Stimulated activated CD8-positive, alpha-beta memory T cell treated with anti-CD3 and anti-CD28 coated beads, Interleukin-12 subunit alpha, Interleukin-12 subunit beta, amount 100 ng/mL, for 1 hour (primary cell): ENCODE measurements at places on chromosomes 12 and 14.

GRCh38 chr12:97173688-97174410 is 266.8 kb downstream of the NEDD1 start:
- no peak for DNase-seq

- DNase-seq = no peak
Observed at GRCh38 chr12:13745111-13745860, 236.1 kb downstream of the GRIN2B start.

DNA sequence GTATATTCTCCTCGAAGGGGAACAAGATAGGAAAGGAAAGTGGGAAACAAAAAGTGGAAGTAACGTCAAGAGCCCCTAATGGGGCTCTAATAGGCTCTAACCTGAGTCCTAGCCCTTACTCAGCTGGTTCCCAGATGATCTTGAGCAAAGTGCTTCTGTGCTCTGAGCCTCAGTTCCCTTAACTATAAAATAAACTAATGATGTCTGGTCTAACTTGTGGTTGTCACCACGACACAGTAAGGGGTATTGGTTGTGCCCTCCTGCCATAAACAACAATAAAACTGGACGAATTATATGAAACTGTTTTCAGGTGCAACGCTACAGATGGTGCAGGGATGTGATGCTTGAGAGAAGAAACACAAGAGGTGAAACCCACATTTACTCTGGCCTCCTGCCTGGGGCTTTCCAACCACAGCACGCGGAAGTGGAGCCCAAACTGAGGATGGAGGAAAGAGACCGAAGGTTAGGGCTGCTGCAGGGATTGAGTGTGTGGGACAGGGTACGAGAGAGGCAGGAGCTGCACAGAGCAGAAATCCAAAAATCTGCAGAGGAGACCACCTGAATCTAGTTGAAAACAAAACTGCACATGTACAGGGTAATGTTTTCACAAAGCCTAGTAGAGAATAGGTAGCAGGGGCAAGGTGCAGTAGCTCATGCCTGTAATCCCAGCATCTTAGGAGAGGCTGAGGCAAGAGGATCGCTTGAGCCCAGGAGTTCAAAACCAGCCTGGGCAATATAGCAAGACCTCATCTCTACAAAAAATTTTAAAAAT is 45.6 kb upstream of the BCL2L14 start:
- DNase-seq = no peak

GRCh38 chr12:64452559-64453329 is 824 bp downstream of the TBK1 start:
- no peak for DNase-seq

- no peak for DNase-seq
Observed at GRCh38 chr12:15699886-15700285, 89.3 kb downstream of the EPS8 start.
